Activated CD4-positive, alpha-beta memory T cell treated with anti-CD3 and anti-CD28 coated beads for 36 hours (primary cell): ENCODE measurements at places on chromosomes 4 and X. TPM values are rescaled to one million over a fixed set of nuclear protein-coding genes. Genes with fewer than 3 reads are reported as not detected.

The FAM114A1 gene
- total RNA-seq: 0.50 TPM

DNA sequence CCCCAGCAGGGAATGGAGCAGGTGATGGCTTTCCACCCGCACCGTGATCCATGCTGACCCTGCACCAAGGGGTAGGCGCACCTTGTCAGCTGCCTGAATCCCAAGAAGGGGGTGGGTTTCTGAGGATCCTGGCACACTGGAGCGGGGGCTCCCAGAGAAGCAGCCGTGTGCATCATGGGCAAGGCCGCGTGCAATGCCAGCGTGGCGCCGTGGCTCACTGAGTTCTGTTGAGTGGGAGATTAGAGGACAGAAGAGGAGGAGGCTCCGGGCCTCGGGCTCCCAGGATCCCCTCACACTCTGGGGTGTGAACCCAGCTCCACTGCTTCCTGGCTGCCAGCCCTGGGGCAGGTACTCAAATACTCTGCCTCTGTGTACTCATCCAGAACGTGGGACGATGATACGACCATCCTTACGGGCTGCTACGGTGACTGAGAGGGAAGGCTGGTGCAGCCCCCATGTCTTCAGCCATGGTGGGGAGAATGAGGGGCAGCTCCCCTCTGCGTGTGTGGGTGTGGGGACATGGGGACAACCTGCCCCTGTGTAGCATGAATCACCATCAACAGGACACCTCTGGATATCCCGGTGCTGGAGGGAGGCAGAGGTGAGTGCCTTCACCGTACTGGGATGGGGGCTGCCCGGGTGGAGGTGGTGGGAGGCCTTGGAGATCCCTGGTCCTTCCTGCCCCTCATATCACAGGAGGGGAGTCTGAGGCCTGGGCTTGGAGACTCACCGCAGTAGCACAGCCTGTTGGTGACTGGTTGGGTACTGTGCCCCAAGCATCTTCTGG lies 52.6 kb downstream of the CPZ start:
- DNase-seq: no peak

The F11 gene
- not detected for total RNA-seq

GRCh38 chr4:12359420-12359819 lies 930.7 kb upstream of the HS3ST1 start:
- DNase-seq: no peak

GRCh38 chr4:165415910-165416309 lies 37.1 kb downstream of the CPE start:
- no peak for DNase-seq

GRCh38 chr4:138051157-138051556 lies 191.0 kb downstream of the SLC7A11 start:
- DNase-seq: no peak

GRCh38 chrX:106177106-106177981 lies 9.2 kb downstream of the PWWP3B start:
- no peak for DNase-seq

The MAGEA1 gene
- total RNA-seq: not detected

- DNase-seq: no peak
Observed at GRCh38 chr4:41360921-41361793, 104.4 kb downstream of the UCHL1 start.

The DCHS2 gene
- total RNA-seq: not detected

DNA sequence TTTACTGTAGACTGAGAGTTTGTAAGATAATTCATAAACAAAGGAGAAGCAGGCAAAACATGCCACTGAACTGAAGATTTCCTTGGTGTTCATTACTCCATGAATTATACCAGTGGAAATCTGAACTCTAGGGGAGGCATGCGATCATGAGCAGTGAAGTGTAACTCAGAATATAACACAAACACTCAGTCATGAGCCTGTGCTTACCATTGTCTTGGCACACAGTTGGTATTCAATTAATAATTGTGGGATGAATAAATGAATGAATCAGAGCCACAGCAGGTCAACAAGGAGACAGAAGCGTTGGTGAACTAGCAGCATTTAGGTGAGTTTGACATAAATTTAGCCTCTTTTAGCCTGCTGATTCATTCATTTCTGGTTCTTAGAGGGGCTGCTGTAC lies 263.5 kb upstream of the DKK2 start:
- DNase-seq: no peak

DNA sequence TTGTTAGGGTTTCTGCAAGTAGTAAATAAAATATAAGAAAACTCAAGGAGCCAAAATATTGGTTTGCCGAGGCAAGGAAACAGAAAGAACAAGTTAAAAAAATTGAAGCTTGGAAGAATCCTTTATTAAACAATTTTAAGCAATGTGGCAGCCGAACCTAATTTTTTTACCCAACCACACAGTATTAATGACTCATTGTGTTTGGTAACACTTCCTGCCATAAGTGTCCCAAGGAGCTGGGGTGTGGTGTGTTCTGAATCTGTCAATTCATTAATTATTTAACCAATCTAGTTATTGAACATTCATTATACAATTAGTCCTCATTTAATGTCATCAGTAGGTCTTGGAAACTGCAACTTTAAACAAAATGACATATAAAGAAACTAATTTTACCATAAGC lies 19.3 kb upstream of the CPE start:
- no peak for DNase-seq

DNA sequence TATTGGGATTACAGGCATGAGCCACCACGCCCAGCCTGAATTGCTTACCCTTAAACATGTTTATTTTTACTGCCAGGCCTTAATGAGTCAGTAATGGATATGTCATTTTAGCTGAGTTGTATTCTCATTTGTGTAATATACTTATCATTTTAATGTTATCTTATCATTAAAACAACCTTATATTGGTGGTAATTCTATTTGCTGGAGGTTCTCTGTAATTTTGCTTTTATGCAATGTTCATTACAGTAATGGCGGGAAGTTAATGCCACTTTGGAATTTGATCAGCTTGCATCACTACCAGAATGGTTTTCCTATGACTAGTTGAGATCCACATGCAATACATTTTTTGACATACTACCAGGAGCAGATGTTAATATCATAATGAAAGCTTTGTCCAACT lies 6.3 kb upstream of the PGAM4 start:
- DNase-seq: no peak

DNA sequence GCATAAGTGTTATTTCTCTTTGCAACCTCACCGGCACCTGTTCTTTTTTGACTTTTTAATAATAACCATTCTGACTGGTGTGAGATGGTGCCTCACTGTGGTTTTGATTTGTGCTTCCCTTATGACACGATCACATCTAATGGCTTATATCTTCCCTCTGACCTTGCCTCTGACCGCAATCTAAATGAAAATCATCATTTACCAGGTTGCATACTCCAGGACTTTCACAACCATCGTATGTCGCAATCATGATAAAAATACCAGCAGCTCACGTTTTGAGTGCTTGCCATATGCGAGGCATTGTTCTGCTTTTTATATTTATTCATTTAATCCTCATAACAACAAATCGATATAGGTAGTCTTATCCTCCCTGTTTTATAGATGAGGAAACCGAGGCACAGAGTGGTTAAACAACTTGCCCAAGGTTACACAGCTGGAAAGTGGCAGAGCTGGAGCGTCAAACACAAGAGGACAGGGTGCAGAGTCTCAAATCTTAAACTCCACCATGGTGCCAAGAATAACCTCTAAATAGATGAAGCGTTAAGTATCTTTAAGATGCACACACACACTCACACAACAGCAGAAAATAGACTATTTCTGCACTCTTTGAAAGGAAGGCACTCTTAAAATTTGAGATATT lies 102.2 kb downstream of the SEL1L3 start:
- DNase-seq: no peak

- DNase-seq: no peak
Observed at GRCh38 chrX:22699581-22700091, 300.1 kb upstream of the DDX53 start.

DNA sequence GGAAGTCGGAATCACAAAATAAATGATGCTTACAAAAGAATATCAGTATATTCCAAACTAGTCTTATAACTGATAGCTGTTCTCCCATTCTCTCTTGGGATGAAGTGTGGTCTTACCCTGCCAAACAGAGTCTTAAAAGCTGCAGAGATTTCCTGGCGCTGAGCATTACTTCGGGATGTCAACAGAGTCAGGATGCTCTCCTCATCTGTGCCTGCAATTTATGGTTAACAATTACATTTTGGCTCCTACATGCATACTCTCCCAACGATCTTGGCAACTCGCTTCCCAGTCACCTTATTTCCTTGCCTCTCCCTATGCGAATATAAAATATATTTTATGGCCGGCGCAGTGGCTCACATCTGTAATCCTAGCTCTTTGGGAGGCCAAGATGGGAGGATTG lies 12.2 kb downstream of the ANXA5 start:
- DNase-seq: no peak

The SLC7A11 gene
- total RNA-seq: 3.2 TPM

The TAF7L gene
- total RNA-seq: not detected

GRCh38 chr4:83629945-83630721 lies 94.2 kb downstream of the GPAT3 start:
- DNase-seq: no peak

The CXCL6 gene
- not detected for total RNA-seq

The MAGEA3 gene
- total RNA-seq: not detected

- DNase-seq: no peak
Observed at GRCh38 chr4:6719611-6720179, 3.7 kb downstream of the BLOC1S4 start.

- DNase-seq: peak; percentile 92
Observed at GRCh38 chr4:986879-987623, at the start of gene IDUA. IDUA (plus strand) TSS chr4:987044; CDS start chr4:987085, 41 bp downstream.

The ZFX gene
- 35.5 TPM for total RNA-seq

GRCh38 chr4:42391355-42391664 lies 6.0 kb upstream of the SHISA3 start:
- DNase-seq: no peak

The MAGEB2 gene
- not detected for total RNA-seq

DNA sequence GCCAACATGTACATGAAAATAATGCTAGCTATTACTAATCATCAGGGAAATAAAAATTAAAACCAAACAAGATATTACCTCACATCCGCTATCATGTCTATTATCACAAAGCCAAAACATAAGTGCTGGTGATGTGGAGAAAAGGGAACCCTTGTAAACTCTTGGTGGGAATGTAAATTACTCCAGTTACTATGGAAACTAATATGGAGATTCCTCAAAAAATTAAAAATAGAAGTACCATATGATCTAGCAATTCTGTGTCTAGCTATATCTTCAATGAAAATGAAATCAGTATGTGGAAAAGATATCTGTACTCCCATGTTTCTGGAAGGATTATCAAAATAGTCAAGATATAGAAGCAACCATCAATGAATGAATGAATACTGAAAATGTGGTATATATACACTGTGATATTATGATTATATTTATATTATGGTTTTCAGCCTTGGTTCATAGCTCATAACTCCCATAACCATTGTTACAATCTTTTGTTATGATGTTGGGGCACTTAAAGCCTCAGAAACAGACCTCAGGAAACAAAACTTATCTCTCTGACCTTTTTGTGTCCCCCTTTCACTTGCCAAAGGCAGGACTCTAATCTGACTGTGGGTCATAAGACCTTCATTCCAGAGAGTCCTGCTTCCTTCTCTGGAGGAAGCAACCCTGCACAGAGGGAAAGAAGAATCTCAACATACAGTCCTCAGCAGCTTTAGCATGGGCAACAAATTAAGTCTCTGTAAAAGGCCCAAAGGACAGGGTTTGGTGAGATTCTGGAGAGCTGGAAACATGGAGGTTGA lies 933.2 kb downstream of the ADGRL3 start:
- DNase-seq: no peak

The BTC gene
- total RNA-seq: not detected

DNA sequence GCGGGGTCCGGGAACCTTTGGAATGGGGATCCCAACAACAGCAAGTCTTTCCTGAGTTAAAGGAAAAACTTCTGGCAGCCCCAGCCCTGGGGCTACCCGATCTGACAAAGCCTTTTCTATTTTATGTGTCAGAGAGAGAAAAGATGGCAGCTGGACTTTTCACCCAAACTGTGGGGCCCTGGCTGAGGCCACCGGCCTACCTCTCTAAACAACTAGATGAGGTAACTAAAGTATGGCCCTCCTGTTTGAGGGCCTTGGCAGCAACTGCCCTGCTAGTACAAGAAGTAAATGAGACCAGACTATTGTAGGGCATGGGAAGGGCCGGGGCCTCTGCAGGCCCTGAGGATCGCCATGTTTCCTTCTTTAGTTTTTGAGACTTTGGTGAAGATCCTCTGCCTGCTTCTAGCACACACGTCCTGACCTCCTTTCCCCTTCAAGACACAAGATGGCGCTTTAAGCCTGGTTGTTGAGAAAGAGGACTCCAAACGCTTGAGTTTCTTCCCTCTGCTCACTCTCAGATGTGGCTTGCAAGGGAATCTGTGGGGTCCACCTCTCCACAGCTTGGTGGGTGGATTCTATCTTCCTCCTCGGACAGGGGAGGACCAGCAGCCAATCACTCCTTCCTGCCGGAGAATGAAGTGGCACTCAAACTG lies 18.5 kb upstream of the DRD5 start:
- peak; percentile 45 for DNase-seq

DNA sequence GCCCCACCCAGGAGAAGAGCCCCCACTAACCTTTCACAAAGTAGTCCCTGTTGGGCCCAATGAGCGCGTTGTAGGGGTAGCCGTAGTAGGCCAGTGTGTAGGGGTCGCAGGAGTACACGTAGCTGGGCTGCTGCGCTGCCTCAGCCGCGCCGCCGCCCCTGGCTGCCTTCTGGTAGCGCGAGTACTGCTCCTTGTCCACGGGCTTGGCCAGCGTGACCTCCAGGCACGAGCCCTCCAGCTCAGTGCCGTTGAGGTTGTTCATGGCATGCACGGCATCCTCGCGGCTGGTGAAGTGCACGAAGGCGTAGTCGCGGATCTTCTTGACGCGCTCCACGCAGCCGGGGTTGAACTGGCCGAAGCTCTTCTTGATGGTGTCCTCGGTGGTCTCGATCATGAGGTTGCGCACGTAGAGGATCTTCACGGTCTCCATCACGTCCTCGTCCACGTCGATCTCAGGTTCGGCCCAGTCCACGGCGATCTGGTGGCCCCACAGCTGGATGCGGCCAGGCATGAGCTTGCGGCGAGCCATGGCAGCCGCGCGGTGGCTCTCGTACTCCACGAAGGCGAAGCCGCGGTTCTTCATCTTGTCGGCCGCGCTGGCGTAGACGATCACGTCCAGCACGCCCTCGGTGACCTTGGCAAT lies 102.7 kb downstream of the CHRNA9 start:
- no peak for DNase-seq

DNA sequence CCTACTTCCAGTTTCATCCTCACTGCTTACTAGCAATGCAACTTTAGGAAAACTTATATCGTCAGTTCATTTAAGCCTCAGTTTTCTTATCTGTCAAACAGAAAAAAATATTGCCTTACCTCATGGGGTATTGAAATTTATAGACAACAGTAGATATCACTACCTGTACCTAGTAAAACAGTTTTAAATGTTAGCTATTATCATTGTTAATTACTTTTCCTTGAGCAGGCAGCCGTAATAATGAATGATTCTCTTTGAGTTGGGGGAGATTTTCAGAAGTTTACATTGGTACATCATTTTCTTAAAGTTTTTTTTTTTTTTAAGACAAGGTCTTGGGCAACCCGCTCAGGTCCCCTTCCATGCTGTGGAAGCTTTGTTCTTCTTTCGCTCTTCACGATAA lies 71.7 kb upstream of the BMPR1B start:
- no peak for DNase-seq

The SOD3 gene
- total RNA-seq: not detected
